ENCODE measurements at places on chromosomes 1 and 21.

DNA sequence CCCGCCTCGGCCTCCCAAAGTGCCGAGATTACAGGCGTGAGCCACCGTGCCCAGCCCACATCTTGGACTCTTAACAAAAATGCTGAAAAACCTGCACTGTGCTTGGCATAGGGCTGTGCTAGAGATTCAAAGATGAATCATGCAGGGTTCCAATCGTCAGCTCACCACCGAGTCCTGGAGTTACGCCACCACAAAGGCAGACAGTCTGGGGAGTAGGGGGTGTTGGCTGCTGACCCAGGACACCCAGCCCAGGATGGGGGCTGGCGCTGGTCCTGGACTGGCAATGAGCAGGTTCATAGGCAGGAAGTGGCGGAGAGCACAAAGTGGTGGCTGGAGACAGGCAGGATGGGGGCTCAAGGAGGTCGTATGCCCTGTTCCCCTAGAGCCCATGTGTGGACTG lies 16.0 kb downstream of the PSRC1 start:
- DNase-seq, result no peak

- peak; percentile 56 for DNase-seq
Measured at GRCh38 chr1:21779613-21780521, 3.1 kb downstream of the USP48 start.

DNA sequence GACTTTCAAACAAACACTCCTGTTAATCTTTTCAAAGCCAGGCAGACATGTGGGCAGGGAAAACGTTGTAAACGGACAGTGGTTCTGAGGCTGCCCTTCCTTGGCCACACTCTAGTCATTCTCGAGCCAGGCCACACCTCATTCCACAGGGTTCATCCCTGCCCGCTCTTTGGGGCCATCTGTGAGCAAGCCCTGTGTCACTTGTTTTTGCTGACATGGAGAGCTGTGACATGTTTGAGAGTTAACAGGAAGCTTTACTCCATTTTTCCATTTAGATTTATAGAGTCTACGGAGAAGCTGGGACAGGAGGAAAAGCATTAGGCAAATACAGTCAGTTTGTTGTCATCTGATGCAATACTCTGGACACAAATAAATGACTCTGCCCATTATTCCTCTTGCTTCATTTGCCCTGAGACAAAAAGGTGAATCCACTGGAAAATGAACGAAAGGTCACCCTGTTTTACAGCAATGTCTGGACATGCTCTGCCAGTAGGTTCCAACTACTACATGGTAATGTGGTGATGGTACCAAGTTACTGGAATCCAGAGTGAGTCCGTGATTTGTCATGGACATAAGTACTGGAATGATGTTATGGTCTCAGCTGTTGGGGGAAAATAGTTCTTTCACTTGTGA lies 126.9 kb downstream of the CLIC6 start:
- no peak for DNase-seq

DNA sequence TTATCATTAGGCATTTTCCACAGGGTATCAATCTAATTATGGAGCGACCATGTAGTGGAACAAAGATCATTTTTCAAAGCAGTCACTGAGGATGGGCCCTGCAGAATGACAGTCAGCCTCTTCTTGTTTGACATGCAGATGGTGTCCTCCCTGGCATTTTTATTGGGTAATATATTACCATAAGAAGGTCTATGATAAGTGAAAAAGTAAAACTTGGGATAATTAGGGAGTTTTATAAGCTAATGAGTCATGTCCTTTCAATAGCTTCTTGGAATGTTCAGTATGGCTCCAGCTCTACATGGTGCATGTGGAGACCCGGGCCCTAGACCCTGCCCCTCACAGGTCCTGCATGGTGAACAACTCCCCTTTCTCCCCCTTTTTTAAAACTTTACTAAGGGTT lies 232.2 kb upstream of the COA6 start:
- DNase-seq, result no peak

DNA sequence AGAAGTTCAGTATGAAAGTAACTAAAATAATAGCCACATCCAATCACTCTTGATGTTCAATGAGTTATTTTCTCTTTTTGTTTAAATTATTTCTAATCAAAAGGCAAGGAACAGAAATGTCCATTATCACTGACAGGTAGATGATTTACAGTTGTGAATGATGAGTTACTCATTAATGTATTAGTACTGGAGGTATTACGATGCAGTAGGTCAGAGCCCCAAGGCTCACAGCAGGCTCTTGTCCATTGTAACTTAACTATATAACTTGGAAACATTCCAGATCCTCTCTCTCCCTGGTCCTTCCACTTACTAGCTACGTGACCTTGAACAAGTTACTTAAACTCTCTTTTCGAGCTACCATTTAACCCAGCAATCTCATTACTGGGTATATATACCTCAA lies 39.5 kb downstream of the CRB1 start:
- no peak for DNase-seq

DNA sequence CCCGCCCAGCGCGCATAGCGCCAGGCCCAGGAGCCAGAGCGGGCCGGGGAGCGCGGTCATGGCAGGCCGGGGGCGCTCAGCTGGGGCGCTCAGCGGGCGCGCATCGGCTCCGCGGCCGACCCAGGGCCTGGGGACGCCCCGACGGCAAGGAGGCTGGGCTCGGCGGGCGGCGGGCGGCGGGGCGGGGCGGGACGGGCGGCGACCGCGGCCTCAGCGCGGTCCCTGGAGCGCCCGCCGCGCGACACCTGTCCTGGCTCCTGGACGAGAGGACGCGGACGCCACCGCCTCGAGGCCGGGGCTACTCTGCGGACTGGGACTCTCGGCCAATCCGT lies 273 bp downstream of the BMP8B start:
- DNase-seq, result peak; percentile 29

DNA sequence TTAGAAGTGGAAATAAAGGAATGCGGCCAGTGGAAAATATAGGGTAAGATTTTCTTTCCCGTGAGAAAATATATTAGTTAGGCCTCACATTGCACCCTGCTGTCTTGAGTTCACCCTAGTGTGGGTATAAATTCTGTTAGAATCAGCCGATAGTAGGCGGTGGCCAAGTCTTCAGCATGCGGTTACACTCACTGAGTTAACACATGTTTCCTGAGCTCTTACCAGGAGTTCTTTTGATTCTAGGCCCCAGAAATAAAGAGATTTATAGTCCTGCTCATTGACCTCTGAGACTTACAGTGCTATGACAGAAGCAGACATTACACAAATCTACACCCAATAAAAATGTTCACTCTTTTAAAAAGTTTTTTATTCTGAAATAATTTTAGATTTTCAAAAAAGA lies 279.3 kb upstream of the LRRC7 start:
- DNase-seq, result no peak

- DNase-seq, result no peak
Measured at GRCh38 chr1:36408479-36408878, 10.8 kb upstream of the LSM10 start.

GRCh38 chr1:62382658-62382955 lies 54.2 kb upstream of the USP1 start:
- DNase-seq, result no peak

DNA sequence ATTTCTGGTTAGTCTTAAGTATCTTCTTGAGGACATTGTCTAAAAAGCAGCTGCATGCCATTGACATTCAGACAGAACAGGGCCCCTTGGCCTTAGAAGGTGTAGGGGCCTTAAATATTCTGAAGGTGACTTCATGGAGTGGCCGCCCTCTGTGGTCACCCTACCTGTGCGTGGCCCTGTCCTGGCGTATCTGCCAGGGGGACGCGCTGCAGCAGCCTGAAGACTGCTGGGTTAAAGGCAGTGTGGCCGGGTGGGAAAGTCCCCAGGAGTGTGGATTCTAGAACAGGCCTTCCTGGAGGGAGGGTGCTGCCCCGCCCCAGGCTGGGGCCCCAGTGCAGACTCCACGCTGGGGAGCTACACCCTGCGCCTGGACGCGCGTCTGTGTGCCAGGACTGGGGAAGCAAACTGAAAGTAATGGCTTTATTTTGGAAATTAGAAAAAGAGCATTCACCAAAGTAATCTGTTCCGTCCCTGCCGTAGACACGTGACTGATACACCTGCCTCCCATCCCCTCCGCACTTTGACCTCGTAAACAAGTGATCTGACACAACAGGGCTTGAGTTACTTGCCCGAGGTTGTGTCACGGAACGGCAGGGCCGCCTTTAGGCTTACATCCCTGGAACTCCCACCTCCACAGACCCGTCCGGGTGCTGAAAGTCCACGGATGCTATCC lies 1.8 kb downstream of the AGPAT3 start:
- DNase-seq, result peak; percentile 73

DNA sequence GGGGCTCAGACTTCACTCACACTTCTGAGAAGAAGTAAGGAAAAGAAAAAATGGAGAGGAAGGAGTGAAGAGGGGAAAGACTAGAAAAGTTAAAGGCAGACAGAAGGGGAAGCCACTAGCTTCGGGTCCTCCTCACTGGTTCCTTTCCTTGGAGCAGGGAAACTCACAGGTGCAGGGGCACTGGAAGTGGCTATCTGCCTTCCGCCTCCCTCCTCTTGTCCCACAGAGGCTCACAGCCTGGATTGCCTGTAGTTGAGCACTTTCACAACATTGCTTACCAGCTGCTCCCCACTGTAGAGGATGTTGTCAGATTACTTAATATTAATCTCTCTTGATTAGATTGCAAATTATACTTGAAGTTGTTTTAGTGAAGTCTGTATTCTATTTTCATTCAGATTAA lies 21.6 kb upstream of the ABCA4 start:
- no peak for DNase-seq

- no peak for DNase-seq
Measured at GRCh38 chr1:102186536-102186935, 189.8 kb upstream of the OLFM3 start.

DNA sequence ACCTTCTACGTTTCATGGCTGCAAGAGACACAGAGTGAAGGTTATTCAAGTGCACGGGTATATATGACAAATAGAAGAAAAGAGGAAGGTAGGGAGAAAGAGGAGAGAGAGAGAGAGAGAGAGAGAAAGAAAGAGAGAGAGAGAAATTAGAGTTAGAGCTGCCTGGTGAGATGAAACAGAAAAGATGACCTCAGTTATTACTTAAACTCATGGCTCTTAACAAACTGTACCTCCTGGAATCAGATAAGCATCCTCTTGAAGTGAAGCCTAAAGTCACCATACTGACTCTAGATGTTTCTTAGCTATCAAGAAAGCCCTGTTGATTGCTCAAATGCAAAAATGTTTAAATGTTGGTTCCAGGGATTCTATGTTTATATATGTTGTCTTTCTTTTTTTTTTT lies 597.7 kb upstream of the ZP4 start:
- no peak for DNase-seq

GRCh38 chr1:17633654-17634053 lies 94.2 kb downstream of the ARHGEF10L start:
- DNase-seq, result no peak

- no peak for DNase-seq
Measured at GRCh38 chr21:32732544-32732943, 4.7 kb upstream of the SYNJ1 start.

DNA sequence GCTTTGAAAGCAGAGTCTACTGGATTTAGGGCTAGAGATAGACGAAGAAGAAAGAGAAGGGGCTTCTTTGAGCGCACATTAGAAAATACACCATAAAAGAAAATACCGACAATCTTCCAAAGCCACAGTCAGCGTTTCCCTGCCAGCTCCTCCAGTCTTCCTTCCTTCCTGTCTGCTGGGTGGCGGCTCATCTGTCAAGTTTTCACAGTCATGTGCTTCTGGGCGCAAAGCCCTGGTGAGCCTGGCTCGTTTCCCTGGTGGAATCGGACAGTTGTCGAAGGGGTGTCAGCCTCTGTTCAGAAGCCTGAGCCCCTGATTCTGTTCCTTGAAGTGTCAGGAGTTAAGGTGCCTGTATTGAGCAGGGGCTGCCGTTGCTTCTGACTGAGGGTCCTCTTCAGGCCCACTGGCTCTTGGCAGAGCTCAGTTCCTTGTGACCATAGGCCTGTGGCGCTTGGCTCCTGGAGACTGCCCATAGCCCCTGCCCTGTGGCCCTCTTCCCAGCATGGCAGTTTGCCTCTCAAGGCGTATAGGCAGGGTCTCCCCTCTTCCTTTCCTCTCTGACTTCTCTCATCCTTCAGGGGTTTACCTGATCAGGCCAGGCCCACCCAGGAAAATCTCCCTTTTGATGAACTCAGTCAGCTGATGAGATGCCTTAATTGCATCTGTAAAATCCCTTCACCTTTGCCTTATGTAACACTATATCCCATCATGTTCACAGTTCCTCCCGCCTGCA lies 58.6 kb downstream of the ADARB1 start:
- no peak for DNase-seq

DNA sequence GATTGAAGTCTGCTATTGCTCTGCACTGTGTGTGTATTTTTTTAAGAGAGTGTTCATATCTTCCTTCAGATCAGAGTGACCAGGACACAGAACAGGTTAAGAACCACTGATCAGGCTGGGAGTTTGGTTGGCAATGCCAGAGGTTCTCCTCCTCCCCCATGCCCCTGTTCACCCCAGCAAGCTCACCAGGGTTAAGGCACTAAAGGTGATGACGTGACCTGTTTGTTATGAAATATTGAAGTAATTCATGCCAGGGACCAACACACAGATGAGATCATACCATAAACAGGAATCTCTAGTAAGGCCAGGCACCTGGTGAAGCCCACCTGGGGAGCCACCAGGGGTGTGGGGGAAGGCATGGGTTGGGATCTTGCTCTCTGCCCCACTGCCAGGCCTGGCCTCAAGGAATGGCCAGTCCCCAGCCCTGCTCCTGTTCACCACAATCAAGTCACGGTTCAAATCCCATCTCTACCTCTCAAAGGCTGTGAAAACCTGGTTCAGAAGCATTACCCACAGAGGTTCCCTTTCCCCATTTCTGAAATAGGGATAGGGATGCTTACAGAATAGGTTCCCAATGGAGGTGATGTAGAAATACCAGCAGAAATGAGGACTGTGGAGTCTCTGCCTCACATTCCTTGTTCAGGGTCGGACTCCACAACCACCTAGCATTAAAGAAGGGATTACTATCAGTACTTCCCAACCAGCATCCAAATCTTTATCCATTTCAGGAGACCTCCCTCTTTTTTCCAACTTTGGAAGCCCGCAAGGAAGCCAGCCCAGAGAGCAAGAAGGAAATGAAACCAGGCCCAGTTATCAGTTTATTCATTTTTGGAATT lies 2.4 kb downstream of the ID3 start:
- DNase-seq, result no peak

DNA sequence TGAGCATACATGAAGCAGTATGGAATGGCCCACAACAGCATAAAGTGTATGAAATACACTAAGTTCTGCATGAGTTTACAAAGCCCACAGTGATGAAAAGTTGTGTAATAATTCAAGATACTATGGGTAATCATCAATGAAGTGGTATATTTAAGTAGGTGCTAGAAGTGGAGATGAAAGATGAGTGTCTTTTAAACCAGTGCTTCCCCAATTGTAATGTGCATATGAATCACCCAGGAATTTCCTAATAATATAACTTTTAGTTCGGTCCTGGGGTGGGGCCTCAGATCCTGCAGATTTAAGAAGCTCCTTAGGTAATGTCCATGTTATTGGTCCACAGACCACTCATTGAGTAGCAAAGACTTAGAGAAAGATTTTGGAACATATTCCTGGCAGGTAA lies 184.9 kb downstream of the DUSP10 start:
- DNase-seq, result no peak

Measured in activated T-cell treated with anti-CD3 and anti-CD28 coated beads, Interleukin-2, amount 50 U/mL, for 48 hours (primary cell).